RPMI7951 (cell line): ENCODE measurements at places on chromosomes 16 and 17.
A peak's percentile ranks its signal among the peaks of the same experiment; 100 is the strongest.

DNA sequence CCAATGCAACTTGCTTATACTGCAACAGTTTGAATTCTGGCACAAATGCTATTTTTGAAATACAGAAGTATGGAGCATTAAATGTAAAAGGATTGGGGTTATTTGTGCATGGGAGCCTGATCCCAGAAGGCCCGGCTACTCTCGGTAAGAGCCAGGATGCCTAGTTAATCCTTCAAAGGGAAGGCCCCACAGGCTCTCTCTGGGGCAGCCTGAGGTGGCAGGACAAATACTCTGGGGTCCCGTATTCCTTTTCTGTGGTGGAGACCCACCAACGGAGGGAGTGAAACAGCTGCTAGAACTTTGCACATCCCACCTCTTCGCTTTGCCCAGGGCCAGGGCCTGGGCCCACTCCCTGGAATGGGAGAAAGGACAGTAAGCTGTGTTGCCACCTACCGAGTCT lies 30.4 kb downstream of the ERN1 start:
- DNase-seq: no peak

DNA sequence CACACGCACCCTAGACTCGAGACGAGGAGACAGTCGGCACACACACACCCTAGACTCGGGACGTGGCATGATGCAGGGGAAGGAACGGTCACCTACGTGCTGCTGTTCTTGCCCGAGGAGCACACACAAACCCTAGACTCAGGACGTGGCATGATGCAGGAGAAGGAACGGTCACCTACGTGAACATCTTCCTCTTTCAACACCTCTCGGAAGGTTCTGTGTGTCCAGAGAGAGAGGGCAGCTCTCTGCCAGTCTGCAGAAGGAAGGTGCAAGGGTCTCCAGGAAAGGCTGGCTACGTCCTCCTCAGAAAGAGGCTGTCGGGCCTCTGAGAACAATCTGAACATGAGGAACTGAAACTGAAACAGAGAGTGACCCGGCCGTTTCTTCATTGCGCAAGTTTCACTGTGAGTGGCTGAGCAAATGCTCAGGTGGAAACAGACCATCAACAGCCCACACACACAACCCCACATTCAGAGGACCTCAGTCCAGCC lies 43.4 kb downstream of the ZNF276 start:
- DNase-seq: peak; percentile 13

DNA sequence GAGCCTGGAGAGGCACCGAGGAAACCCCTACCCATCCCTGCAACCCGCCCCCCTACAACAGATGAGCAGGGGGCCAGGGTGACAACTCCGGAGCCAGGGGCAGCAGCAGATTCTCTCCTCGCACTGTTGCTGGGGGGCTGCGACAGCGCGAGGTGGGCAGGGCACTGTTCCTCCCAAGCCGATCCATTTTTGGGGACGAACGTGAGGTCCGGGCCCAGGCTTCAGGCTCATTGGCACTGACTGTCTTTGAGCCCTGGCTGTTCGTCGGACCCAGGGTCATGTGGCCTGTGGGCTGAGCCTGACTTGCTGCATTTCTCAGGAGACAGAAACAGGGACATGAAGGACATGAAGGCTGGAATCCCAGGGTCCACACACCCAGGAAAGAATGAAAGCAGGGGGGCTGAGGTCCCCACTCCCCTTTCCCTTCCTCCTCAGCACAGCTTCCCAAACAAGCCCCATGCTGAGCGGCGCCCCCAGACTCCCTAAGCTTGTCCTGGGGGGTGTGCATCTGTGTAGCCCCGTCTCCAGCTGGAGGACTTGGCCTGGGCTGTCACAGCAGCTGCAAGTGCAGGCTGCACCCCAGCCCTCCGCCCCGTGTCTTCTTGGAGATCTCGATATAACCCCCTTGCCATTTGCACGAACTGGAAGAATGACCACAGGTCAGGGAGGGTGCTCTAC lies 18.7 kb downstream of the CEP295NL start:
- DNase-seq: peak; percentile 20

- DNase-seq: no peak
Observed at GRCh38 chr17:80287806-80288567, 27.3 kb downstream of the RNF213 start.

DNA sequence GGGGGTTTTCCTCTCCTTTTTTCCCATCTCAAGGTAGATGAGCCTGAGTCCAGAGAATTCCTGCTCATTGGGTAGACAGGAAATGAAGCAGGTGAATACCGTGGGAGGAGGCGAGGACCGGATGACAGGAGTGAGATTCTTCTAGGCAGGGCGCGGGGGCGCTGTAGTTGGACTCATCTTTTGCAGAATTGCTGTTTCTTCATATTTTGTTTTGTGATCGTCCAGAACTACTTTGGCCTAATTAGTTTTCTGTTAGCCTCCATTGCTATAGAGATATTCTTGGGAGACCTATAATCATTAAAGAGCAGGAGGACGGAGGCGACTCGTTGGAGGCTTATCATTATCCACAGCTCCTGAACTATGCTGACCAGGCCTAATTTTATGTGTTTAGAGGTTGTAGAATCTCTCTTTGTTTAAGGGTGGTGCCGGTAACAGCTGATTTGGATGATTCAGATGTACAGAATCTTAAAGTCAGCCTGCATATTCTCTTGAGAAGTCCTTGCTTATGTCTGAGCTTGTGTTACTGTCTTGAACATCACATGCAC lies 650 bp downstream of the ATP6V0A1 start:
- peak; percentile 31 for DNase-seq

DNA sequence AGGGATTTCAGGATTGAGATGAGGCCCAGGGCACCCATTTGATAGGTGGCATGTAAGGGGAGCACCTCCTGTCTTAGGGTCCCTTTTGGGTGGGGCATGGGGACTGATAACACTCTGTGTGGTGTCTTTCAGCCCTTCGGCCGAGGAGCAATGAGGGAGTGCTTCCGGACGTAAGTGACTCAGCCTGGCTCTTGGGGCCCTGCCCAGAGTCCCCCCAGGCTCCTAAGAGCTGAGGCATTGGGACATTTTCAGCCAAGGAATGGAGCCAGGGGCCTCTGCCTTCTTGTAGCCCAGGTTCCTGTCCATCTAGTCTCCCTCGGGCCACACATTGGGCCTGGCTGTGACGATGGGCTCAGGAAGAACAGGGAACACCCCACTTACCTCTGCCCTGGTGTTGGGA lies 44.4 kb downstream of the EEF2K start:
- DNase-seq: peak; percentile 79

GRCh38 chr17:10803350-10803749 lies 549 bp downstream of the TMEM238L start:
- DNase-seq: no peak

DNA sequence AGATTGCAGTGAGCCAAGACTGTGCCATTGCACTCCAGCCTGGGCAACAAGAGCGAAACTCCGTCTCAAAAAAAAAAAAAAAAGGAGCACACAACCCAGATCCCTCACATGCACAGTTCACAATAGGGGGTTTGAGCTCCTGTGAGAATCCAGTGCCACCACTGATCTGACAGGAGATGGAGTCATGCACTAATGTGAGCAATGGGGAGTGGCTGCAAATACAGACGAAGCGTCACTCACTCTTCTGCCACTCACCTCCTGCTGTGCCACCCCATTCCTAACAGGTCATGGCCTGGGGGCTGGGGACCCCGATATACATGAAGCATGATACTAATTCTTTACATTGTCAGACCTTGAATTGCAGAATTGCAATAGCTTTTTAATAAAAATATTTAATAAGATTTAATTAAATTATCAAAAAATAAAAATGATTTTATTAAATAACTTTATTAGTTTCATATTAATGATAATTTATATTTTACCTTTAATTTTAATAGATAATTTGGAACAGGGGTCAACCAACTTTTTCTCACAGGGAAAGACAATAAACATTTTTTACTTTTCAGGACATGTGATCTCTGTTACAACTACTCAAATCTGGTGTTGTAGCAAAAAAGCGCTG lies 171.4 kb downstream of the COPRS start:
- DNase-seq: no peak

DNA sequence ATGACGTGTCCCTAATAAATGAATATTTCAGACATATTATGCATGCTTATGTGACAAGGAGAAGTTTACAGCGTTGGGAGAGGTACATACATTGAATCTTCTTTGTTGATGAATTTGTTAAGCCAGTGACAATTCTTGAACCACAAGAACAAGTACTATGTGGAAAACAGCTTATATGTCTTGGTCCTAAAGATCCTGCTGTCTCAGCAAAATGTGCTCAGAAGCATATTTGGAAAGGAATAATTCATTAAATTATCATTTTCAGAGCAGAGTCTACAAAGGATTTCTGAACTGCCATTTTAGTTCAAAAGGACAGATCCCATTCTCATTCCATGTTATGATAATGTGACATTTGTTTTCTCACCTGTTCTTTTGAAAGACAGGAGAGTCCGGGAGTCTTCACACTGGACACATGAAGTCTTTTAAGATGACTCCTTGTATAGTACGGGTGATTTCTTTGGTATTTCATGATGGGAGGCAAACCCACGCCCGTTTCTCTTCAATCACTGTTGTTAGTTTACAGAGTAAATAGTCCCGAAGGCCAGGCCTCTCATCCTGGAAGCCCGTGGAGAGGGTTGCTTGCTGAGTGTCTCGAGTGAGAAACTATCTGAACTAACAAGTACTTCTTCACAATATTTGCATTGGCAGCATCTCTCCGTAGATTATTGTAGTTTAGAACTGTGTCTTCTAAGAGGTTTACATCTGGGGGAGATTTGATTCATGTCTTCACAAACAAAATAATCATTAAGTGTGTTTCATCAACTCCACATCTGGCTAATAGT lies 26.7 kb downstream of the VPS35L start:
- no peak for DNase-seq

- peak; percentile 66 for DNase-seq
Observed at GRCh38 chr16:66007717-66008116, 358.8 kb upstream of the CDH5 start.

DNA sequence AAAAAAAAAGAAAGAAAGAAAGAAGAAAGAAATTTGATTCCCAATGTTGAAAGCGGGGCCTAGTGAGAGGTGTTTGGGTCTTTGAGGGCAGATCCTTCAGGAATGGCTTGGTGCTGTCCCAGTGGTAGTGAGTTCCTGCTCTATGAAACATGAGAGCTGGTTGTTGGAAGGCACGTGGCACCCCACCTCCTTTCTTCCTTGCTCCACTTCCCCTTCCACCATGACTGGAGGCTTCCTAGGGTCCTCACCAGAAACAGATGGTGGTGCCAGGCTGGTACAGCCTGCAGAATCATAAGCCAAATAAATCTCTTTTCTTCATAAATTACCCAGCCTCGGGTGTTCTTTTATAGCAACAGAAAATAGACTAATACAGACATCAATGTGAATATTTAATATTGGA lies 147.3 kb upstream of the KCNJ18 start:
- DNase-seq: no peak

DNA sequence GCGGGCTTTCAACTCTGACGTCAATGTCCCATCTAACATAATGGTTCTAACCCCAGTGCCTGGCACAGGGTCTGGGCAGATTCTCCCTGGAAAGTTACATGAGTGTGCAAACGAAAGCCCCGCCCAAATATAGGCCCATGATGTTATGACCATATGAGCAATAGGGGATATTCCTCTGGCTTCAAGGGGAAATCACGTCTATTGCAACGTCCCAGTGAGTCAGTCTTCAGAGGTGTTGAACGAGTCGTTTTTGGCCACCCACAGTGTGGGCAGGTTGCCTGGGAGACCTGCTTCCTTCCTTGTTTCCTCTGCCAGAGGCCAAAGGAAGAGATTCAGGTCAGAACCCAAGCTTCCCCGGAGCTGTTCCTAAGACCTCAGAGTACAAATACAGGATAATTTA lies 30.3 kb downstream of the PIK3R5 start:
- DNase-seq: peak; percentile 44

DNA sequence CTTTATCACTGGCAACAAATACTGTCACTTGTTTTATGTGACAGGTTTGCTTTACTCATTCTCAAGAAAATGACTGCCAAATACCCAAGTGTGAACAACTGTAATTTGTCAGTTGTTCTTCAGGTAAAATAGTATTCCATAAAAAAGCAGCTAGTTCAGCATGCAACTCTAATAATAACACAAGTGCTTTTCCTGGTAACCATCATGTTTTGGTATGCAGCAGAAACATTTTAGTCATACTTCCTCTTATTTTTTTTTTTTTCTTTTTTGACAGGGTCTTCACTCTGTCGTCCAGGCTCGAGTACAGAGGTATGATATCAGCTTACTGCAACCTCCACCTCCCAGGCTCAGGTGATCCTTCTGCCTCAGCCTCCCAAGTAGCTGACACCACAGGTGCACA lies 4.6 kb downstream of the TERF2 start:
- DNase-seq: no peak

DNA sequence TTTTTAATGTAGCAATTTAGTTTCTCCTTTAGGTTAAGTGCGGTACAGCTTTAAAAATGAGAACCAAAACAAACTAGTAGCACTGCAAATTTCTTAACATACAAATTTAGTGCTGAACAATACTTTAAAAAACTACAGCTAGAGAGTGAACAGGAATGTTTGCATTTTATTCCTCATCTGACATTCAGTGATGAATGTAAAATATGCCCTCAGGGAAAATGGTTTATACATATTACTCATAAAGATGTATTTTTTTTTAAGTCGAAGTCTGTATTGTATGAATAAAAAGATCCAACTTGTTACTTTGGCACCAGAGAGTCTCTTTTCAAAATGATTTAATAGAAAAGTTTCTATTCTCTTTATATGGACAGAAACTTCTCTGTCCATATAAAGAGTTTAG lies 96.8 kb downstream of the BRIP1 start:
- DNase-seq: no peak

- DNase-seq: no peak
Observed at GRCh38 chr17:45070809-45071208, 9.7 kb downstream of the NMT1 start.
